ENCODE measurements at places on chromosomes 3 and 15.

GRCh38 chr3:5918626-5919025 lies 731.1 kb downstream of the EDEM1 start:
- no peak for DNase-seq

- DNase-seq: peak; percentile 43
Observed at GRCh38 chr3:133881939-133882825, 13.5 kb downstream of the RAB6B start.

DNA sequence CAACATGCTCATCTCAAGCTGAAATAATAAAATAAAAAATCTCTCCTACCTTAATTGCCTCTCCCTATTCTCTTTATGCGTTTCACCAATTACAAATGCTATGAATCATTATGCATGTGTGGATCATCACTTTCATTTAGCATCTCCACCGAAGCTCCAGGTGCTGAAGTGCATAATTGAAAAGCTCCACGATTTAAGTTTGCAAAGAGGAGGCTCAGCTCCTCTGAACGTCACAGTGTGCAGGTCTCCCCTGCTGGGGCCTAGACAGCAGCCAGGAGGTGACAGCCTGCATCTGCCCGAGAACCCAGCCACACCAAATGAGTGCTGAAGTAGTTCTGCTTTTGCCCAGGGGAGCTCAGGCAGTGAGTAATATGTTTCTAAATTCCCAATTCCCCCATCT lies 60.5 kb upstream of the GLCE start:
- DNase-seq: no peak

GRCh38 chr3:65230261-65231139 lies 542.7 kb upstream of the ADAMTS9 start:
- peak; percentile 61 for DNase-seq

DNA sequence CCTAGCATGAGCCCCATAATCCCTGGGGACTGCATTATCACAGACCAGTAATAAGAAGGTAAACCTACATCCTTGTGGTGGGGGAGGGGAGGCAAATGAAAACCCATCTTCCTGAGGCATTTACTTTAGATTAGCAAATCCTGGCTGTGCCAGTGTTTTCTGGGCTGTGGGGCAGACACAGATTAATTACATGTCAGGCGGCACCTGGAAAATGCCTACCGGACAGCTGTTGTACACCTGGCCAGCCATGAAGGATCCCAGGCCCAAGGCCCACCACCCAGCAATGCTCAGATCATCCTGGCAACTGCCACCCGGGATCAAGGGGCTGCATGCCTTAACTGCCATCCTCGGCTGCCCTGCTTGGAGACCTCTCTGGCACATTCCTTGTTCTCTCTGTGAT lies 59.1 kb upstream of the RASA2 start:
- DNase-seq: peak; percentile 30

- DNase-seq: peak; percentile 66
Observed at GRCh38 chr3:11185564-11186317, 31.4 kb downstream of the HRH1 start.

DNA sequence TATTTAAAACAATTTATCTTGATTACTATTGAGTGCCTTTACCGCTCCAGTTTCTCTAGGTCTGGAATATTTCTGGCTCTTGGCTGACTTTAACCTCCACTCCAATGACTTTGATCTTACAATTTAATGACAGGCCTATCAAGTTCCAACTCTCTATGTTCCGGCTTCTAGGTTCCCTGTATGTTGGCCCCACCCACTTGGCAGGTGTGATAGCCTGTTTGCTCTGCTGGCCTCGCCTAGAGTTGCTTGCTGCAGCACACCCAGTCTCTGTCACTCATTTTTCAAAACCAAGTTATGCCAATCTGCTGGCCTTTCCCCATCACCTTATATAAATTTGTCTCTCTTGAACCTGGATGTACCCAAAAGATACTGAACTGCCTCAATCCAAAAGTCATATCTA lies 428.0 kb downstream of the ROBO1 start:
- no peak for DNase-seq

GRCh38 chr3:114194750-114195149 lies 15.9 kb upstream of the DRD3 start:
- no peak for DNase-seq

DNA sequence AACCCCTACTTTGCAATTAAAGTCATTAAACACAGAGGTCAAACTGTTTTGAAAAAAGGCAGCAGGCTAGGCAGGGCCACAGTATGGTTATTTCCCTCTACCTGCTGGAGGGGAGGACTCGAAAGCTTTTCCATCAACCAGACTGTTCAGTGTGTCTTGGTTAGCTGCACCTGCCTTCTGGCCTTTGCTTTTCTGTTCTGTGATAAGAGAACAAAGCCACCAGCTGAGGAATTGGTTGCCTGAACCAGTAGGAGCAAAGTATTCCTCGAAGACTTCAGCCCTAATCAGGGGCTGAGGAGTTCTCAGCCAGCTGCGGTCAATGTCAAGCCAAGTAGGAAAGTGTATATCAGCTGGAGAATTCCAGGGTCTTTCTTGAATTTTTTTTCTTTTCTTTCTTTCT lies 132.5 kb downstream of the SOX2 start:
- no peak for DNase-seq

- DNase-seq: peak; percentile 69
Observed at GRCh38 chr3:194732617-194733016, 46.9 kb downstream of the FAM43A start.

- no peak for DNase-seq
Observed at GRCh38 chr3:69961706-69962439, 37.7 kb upstream of the SAMMSON start.

DNA sequence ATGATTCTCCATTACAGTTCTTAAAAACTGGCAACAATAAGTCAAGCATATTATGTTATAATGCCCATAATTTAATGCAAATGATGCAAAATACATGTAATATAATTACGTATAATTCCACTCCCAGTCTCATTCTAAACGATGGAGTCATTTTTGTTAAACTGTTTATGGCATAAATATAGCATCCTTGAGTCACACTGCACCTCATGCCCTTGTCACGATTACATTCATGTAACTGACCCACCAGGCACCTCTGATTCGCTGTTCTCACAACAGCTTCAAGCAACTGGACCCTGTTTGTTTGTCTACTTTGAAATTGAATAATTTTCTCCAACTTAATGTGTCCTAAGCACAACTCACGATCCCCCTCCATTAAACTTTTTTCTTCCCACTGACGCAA lies 148.0 kb upstream of the LRTM1 start:
- no peak for DNase-seq

Data from islet precursor cell (in vitro differentiated cells).